ENCODE measurements at places on chromosomes 3 and 15.

GRCh38 chr3:156135921-156136638 is 15.7 kb downstream of the KCNAB1 start:
- DNase-seq, result no peak

DNA sequence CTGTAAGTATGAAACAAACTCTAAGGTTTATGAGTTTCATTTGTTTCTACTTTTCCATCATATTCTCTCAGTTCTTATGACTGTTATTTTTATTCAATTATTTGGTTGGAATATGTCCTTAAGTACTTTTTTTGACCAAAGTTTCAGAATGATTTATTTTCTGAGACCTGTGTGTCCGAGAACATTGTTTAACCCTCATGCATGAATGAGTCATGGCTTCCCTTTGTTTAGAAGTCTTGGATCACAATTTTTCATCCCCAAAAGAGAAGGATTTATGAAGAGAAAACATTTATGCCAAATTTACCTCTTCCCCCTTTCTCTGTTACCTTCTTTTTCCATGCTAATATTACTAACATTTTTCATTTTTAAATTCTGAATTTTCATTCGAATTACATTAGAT is 518.0 kb upstream of the NR2F2 start:
- no peak for DNase-seq

GRCh38 chr3:183591881-183592521 is 36.5 kb upstream of the KLHL6 start:
- DNase-seq, result no peak

- no peak for DNase-seq
Measured at GRCh38 chr3:51721062-51721745, 14.3 kb downstream of the GRM2 start.

Data from hepatic stellate cell (primary cell).